ENCODE measurements at places on chromosomes 11 and 22. TPM values are rescaled to one million over a fixed set of nuclear protein-coding genes. Genes with fewer than 3 reads are reported as not detected.

The OTOG gene
- not detected for total RNA-seq

- no peak for DNase-seq
Observed at GRCh38 chr11:103110391-103110790, 1.2 kb downstream of the DYNC2H1 start.

DNA sequence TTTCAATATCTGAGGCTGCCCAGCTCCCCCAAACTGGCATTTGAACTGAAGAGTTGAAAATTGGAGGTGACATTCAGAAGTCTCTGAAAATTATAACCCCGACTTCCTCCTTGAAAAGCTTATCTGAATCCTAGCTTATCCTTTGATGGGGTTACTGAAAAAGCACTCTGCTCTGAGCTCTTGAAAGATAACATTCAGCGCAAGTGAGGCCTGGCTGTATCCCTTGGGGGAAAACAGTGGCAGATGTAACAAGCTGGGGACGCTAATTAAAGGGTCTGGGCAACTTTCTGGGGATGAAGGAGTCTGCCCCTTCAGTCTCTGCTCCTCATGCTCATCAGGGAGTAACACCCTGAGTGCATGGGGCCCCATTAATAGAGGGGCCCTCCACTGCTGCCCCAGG, 402.0 kb upstream of the CADM1 start:
- no peak for DNase-seq

- peak; percentile 71 for DNase-seq
Observed at GRCh38 chr11:76753950-76754349, 29.2 kb upstream of the TSKU start.

DNA sequence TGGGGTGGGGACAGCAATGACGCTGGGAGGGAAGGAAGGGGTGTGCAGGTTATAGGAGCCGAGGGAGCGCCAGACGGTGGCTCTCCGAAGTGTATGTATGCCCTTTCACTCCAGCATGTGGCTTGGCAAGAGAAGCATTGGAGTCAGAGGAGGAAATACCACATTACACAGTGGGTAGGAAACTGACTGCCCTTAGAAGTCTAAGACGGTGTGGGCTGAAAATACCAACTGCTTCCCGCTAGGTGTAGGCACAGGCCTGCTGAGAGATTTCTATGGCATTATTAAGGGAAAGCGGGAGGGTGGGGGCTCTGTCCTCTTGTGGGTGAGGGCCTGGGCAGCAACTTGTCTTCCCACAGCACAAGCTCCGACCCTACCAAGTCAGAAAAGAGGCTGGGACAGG, 44.7 kb downstream of the CACNG2 start:
- no peak for DNase-seq

The OR51B4 gene
- total RNA-seq, result not detected

DNA sequence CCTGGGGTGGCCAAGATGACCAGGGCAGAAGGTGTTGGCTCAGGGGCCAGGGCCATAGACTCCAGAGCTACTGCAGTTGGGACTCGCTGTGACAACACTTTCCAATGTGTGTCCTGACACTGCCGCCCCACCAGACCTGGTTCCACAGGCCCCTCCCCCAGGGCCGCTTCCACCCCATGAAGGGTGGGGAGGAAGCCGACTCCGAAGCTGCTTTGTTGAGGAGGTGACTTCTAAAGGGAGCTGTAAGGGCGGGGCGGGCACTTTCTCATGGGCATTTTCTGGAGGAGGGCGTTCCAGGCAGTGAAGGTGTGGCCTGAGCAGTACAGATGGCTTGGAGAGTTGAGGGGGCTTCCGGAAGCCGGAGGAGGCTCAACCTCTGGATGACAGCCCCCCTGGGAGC, 6.3 kb downstream of the FGF3 start:
- DNase-seq, result no peak

The SCGB1A1 gene
- total RNA-seq, result not detected

The OR5B2 gene
- not detected for total RNA-seq

- no peak for DNase-seq
Observed at GRCh38 chr11:11996321-11997048, 11.9 kb downstream of the DKK3 start.

DNA sequence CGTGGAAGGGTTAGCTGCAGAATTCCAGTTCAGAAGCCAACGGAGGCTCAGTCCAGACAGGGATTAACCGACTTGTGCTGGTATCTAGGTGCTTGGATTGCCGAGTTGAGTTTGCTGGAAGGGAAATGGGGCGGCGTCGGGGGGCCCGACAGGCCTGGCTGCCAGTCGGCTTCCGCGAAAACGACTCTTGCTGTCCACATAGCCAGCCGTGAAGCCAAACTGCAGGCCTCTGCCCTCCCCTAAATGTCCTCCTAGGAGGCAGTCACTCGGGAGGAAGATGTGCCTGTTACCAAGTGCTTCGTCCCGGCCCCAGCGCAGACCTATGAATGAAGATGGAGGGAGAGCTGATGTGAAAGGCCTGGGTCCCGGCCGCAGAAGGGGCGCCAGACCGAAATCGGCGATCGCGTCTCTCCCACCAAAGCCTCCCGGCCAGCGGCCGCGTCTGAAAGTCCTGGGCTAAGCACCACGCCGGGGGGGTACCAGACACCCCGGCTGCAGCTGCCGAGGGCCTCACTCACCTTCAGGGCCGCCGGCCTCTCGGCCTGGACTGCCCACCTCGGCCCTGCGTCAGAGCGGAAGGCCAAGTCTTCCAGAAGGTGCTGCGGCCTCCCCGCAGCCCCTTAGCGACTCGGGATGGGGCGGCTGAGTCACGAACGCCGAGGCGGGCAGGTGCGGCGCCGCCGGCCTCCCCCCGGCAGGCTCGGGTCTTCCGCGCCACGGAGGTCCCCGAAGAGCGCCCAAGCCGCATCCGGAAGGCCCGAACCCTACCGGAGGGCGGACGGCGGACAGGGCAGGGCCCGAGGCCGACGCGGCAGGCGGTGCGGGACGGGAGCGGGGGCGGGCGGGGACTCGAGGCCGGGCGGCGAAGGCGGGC, 7.5 kb downstream of the DPAGT1 start:
- peak; percentile 84 for DNase-seq

GRCh38 chr11:119634301-119634700, 94.7 kb downstream of the NECTIN1 start:
- DNase-seq, result no peak

The CHST1 gene
- total RNA-seq, result 5.2 TPM

The CBLIF gene
- total RNA-seq, result not detected

DNA sequence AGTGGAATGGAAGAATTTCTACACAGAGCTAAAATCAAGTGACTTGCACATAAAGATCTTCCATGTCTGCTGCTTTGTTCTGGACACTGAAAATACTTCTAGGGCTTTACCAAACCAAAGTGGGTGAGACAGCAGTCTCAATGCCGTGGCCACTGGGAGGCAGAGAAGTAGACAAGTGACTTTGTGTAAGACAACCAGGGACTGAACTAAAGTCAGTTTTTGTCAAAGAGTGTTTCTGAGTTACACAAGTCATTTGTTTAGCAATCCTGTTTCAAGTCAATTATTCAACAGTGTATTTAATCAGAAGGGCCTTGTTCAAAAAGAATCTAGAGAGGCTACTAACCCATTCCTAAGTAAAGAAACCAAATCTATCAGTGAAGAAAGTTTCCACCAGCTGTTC, 46.6 kb downstream of the TCP11L1 start:
- no peak for DNase-seq

The FAM83F gene
- total RNA-seq, result 0.42 TPM

GRCh38 chr11:112367461-112367860, 106.8 kb upstream of the PLET1 start:
- no peak for DNase-seq

DNA sequence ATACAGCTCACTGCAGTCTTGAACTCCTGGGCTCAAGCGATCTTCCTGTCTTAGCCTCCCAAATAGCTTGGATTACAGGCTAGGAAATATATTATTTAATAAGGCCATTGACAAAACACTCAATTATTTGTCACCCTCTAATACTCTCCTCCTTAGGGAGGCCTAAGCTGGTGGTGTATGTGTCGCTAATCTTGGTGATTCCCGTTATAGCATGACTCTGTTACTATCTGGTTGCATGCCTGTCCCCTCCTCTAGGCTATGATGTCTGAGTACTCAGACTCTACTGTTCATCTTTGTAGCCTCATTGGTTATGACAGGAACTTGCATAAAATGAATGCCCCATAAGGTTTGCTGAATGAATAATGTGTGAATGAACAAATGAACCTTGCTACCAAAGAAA, 87.6 kb downstream of the USP35 start:
- no peak for DNase-seq

DNA sequence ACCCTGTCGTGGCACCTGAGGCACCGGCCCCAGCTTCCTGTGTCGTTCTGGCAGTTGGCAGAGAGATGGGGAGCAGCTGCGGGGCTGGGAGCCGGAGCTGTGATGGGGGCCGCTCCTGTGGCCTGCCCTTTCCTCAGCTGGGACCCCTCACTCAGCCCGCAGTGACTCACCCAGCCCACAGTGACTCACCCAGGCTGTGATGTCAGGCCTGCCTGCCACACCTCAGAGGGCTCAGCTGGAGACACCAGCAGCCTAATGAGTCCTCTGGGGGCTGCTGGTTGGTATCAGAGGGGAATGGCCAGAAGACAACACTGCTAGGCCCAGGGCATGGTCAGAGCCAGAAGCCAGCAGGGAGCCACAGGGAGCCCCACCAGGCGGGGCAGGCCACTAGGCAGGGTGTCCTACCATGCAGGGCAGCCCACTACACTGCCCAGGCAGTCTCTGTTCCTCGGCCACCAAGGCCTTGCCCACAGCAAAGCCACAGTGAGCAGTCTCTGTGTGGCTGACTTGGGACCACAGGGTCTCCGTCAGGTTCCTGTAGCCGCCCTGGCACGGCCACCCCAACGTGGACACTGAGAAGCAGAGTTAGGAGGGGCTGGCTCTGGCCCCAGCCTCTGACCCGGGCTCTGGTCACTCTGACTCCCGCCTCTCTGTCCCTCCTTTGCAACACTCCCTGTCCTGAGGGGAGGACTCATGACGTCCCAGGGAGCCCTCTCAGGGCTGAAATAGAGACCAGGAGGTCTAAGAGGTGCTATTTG, 4.2 kb upstream of the FXYD2 start:
- peak; percentile 90 for DNase-seq

DNA sequence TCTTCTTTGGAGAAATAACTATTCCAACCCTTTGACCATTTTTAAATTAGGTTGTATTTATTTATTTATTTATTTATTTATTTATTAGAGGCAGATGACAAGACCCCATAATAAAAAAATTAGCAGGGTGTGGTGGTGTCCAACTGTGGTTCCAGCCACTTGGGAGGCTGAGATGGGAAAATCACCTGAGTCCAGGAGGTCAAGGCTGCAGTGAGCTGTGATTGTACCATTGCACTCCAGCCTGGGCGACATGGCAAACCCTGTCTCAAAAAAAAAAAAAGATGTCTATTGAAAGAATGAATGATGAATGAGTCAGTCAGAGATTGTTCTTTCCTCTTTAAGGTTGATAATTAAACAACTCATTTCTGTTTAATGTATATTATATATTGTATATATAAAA, 129.6 kb downstream of the WNT11 start:
- no peak for DNase-seq

DNA sequence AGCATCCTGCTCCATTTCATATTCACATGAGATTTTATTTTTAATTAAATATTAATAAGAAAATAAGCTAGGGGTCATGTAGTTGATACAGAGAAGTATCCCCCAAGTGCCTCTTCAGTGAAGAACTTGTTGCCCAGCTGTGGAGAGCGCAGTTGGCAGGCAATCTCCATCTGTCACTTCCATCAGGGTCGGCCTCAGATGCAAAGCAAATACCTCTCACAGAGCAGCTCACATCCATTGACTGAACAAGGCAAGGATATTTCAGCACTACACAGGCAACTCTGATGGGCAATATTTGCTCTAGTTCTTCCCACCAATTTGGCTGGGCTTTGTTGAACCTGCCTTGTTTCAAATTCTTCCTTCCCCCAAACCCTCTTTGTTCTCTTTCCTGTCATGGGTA, 129.4 kb downstream of the NOX4 start:
- DNase-seq, result no peak

- DNase-seq, result no peak
Observed at GRCh38 chr11:86670181-86670580, 2.2 kb downstream of the ME3 start.

- no peak for DNase-seq
Observed at GRCh38 chr22:19603767-19604166, 79.6 kb upstream of the CLDN5 start.

DNA sequence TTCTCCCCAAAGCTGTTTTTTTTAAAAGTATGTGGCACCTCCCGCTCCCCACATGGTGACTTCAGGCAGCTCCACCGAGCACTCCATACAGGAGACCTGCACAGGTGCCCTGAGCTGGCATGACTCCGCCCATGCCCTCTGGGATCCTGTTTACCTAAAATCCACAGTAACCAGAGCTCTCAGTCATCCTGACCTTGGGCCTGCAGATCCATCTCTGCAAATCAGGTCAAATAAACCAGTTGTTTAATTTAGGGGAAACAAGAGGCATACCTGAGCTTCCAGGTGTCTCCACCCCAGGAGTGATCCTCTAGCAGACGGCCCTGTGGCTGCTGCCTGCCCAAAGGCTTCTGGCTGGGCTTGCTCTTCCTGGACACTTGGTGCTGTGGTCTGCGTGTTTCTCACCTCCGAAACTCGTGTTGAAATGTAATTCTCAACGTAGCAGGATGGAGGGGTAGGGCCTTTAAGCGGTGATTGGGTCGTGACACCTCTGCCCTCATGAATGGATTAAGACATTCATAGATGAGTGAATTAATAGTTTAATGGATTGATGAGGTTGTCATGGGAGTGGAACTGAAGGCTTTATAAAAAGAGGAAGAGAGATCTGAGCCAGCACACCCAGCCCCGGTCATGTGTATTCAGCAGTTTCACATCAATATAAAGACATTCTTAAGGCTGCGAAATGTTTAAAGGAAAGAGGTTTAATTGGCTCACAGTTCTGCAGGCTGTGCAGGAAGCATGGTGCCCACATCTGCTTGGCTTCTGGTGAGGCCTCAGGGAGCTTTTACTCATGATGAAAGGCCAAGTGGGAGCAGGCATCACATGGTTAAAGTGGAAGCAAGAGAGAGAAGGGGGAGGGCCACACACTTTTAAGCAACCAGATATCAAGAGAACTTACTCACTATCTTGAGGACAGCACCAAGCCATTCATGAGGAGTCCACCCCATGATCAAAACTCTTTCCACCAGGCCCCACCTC, 34.1 kb downstream of the LINC01488 start:
- DNase-seq, result peak; percentile 49

- DNase-seq, result peak; percentile 99
Observed at GRCh38 chr11:61971248-61972111, 4.0 kb upstream of the FTH1 start.

GRCh38 chr11:72439455-72439854, 5.1 kb upstream of the CLPB start:
- no peak for DNase-seq
